ENCODE measurements at places on chromosomes 5 and 9.

DNA sequence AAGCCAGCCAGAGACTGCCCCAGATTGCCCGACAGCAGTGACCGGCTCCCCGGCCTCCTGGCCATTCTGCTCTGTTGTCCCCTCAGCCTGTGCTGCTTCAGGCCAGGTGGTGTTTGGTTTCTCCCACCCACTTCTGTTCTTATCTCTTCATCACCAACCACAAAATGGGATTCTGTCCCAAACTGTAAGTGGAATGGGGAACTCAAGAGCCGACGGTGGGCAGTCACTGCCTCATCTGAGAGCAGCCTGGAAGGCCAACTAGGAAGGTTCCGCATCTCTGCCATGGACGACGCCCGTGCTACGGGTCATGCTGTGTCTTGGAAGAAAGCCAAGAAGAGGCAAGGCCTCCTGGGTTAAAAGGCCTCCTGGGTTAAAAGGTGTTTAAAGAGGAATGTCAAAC lies 219.0 kb upstream of the PIK3R1 start:
- no peak for DNase-seq

GRCh38 chr5:100598446-100598845 lies 63.3 kb downstream of the FAM174A start:
- DNase-seq, result no peak

- DNase-seq, result no peak
These were observed 6.0 kb downstream of the UBQLN1 start for GRCh38 chr9:83701769-83702168.

DNA sequence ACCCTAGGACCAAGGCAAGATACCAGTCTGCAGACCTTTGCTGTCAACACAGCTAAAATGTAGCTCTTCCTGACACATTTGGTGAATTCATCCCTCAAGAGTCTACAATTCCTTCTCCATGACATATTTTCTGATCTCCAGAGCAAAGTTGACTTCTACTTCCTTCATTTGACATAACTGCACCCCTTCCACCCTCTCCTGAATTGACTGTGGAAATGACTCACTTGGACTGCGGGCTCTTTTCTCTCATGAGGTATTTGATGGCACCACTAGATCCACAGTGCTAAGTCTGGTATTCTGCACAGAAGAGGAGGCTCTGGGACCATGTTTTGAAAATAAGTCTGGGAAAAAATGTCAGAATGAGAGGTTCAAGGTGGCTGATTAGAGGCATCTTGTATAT lies 338.4 kb upstream of the TRPC7 start:
- DNase-seq, result no peak

DNA sequence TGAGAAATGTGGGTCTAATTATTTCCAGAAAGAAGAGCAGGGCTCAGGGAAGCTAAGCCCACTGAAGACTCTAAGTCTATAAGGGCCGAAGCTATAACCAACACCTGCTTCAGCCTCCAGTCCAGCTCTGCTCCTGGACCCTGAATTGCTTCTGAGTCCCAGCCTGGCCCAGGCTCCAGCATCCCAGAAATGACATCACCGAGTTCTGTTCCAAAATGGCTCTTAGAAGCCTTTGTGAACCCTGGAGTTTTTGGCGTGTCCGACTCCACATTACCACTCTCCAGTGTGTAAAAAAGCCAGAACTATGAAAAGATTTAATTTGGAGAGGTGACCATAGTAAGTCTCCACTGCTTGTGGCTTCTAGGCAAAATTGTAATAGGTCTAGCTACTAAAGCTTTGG lies 289.9 kb downstream of the SLIT3 start:
- DNase-seq, result no peak

DNA sequence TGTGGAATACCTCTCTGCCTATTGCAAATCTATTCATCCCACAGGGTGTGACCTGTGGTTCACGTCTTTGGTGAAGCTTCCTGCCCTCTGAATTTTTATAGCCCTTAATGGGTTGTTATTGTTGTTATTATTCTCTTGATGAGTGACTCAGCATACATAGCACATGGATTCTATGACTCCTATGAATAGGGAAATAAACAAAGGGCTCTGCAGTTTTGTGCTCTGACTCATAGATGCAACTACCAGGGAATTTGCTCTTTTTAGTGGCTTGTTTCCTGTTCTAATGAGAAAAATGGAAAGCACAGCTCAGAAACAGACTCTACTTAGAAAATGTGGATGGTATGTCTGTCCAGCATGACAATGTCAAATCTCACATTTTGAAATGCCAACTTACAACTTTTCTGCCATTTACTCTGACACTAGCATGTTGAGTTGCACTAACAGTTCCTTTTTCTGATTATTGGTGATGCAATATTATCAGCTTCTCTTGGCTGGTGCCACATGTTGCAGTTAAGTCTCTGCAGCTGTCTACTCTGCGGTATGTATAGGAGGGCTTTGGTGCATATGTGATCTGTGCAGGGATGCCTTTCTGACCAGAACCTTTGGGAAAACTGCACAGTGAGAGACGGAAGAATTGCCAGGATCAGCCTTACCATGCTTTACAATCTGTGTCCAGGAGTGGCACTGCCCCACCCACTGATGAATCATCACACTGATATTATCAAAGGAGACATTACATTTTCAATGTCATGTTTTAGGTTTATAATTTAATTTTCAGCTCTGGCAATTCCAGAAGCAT lies 996.4 kb upstream of the WWC1 start:
- DNase-seq, result no peak

DNA sequence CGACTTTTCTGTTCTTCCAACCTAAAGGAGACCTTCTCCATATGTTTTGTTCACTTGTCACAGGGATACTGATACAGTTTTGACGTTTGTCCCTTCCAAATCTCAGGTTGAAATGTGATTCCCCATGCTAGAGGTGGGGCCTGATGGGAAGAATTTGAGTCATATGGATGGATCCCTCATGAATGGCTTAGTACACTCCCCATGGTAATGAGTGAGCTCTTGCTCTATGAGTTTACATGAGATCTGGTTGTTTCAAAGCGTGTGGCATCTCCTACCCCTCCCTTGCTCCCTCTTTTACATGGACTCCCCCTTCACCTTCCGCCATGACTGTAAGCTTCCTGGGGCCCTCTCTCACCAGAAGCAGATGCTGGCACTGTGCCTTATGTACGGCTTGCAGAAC lies 6.9 kb downstream of the PIP5K1B start:
- no peak for DNase-seq

DNA sequence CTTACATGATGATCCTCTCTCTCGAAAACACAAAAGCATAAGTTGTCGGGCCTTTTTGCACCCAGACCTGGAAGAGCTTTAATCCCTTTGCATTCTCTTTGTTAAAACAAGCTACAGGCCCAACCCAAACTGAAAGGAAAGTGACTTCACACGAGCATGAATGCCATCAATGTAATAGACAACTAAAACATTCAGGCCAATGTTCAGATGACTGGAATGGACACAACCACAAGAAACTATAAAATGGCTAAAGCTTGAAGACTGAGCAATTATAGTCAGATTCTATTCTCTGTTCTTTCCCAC lies 45.5 kb downstream of the RFX3 start:
- DNase-seq, result no peak

- no peak for DNase-seq
These were observed 144.4 kb downstream of the KCTD16 start for GRCh38 chr5:144315026-144315425.

GRCh38 chr9:78325343-78325742 lies 28.4 kb downstream of the PSAT1 start:
- peak; percentile 37 for DNase-seq

GRCh38 chr5:52948418-52949076 lies 40.6 kb upstream of the ITGA2 start:
- DNase-seq, result peak; percentile 67

- no peak for DNase-seq
These were observed 4.2 kb upstream of the FAM151B start for GRCh38 chr5:80483636-80484232.

GRCh38 chr5:134551901-134552300 lies 26.4 kb downstream of the JADE2 start:
- DNase-seq, result no peak

DNA sequence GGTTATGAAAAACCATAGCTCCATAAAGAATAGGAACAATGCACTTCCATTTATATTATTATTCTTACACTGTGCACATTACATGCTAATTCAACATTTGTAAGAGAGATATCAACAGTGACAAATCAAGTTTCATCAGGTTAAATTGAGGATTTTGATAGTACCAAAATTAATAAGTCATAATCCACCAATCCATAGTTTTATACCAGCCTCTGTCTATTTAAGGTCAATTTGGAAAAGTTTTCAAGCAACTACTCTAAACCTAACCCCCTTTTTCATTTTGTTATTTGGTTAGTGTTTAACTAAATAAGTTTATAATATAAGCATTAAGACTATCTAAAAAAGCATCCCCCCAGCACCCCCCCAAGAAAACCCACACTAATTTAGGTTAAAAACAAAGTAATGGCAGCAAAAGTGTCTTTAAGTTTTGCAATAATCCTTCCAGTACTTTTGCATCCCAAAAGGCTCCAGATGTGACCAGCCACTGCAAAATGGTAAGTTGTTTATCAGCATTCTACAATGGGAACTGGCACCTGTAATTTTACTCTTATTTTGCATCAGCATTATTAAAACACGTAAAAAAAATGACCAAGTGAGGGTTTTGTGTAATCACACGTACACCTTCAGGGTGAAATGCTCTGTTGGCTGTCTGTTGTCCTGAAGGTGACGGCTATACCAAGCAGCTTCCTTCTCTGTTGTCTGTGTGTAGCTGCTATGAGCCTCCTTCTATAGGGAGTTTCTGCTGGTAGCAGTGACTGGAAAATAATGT lies 36.8 kb upstream of the SSBP2 start:
- DNase-seq, result peak; percentile 88

- no peak for DNase-seq
These were observed 69.8 kb downstream of the PTTG1 start for GRCh38 chr5:160491438-160491837.

- DNase-seq, result no peak
These were observed 248.1 kb upstream of the TAS2R1 start for GRCh38 chr5:9878206-9878605.

- no peak for DNase-seq
These were observed 441.7 kb downstream of the PRELID2 start for GRCh38 chr5:145393426-145393825.

- DNase-seq, result no peak
These were observed 15.3 kb downstream of the TRMO start for GRCh38 chr9:97907046-97907445.

DNA sequence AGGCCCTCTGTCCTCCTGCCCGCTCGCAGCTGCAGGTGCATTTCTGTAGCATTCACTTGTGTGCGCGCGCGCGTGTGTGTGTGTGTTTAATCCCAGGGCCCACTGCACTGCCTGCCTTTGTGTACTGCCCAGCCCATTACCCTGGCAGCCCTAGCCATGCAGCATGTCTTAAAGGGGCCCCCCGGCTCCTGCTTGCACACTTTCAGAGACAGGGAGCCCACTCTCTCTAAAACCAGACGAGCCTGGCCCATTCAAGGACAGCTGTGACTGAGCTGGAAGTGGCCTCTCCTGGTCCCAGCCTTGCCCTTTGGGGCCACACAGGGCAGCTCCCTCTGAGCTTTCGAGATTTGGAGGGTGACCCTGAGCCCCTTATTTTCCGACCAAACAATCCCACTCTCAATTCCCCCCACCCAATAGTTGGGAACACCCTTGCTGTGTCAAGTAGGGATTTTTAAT lies 98.9 kb downstream of the DAB2IP start:
- no peak for DNase-seq

DNA sequence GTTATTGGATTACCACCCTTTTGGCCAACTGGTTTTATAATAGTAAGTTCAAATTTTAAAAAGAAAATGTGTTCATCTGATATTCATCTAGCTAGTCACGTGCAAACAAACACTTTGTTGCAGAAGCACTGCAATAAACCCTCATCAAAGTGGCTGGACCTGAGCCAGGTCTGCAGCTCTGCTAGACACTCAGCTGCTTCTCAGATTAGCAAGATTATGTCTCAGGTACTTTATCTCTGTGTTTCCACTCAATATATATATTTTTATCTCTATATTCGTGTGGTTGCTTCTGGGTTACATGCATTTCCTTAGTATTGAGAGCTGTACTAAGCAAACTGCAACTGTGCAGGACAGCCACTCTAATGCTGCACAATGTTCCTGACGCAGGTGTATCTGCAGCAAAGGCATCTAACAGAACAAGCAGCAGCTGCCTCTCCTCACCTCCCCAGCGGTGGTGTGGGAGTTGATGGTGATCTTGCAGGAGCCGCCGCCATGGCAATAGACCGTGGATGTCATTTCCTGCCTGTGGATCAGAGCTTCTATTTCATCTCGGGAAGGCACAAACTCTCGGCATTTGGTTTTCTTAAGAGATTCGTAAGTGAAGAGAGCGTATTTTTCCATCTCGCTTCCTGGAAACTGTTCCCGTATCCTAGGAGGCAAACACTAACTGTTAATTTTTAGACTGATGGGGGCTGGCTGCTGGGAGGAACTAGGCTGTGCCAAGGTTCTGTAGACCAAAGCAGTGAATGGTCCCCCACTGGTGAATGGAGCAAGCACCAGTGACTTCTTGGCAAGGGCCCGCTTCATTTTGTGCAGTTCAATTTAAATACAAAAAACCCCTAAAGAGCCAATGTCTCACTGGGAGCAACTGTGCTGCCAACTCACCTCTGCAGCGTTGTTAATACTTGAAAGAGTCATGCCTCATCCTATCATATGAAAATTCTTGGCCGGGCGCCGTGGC lies 56.7 kb upstream of the RETREG1 start:
- DNase-seq, result no peak

GRCh38 chr9:16331031-16331430 lies 539.4 kb downstream of the BNC2 start:
- DNase-seq, result no peak

DNA sequence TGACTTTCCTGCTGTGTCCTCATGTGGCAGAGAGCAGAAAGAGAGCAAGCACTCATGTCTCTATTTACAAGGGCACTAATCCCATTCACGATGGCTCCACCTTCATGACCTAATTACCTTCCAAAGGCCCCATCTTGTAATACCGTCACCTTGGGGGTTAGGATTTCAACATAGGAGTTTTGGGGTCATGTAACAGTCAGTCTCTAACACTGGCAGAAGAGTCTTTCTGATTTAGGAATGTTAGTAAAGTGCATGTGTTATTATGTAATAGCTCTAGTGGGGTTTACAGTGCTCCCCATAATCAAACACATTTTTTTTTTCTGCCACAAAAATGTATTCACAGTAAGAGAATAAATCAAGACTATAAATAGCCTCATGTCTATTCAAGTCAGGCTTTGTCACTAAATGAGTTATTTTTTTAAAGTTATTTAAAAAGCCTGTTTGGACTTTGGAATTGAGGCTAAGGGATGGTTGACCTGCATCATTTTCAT lies 19.1 kb downstream of the GALNT10 start:
- DNase-seq, result no peak

GRCh38 chr5:160938532-160938931 lies 86.5 kb upstream of the ATP10B start:
- no peak for DNase-seq

GRCh38 chr5:33891446-33891787 lies 373 bp downstream of the ADAMTS12 start:
- no peak for DNase-seq

GRCh38 chr9:133726401-133727276 lies 11.5 kb downstream of the SARDH start:
- DNase-seq, result peak; percentile 55

All from tibial artery (tissue), 4 donors.